ENCODE measurements at places on chromosomes 2 and 18.

DNA sequence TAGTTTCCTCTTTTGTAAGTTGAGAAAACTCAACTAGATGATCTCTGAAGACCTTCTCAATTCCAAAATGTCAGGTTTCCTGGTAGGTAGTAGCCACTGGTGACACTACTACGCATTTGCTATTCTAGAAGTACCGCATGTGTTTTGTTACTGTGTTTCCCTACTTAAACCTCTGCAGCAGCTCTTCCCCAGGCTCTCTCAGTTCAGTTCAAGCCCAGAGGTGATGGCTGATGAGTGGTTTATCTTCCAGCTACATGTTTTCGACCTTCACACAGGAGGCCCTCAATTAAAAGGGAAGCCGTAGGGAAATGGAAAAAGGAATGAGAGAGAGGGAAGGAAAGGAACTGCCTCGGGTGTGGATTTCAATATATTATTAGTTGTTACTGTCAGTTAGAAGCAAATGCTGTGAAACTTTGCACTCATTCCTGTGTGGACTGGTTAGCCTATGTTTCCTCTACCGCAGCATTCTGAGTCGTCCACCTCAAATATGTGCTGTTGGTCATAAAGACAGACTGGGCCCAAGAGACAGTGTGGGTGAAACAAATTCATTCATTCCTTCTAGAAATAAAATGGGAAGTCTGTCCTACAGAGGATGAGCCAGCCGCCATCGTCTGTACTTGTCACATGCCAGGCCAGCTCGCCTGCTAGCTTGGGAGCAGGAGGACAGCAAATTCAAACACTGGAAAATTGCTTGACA, 455.2 kb upstream of the RAB12 start:
- no peak for DNase-seq

DNA sequence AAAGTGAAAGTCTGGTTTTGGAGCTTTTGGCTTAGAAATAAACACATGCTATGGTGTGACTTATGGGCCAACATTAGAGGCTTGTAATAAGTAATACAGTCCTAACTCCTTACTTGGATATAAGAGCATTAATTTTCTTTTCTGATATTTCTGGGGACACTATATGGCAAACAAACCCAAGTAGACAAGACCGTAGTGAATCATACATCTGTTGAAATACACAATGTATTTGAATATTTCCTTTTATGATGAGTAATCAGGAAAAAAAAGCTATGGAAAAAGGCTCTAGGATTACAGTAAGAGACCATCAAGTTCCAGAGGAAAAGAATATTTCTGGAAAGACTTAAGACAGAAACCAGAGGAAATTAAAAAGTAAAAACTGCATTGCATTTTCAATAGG, 146.0 kb upstream of the CYP26B1 start:
- DNase-seq: no peak

DNA sequence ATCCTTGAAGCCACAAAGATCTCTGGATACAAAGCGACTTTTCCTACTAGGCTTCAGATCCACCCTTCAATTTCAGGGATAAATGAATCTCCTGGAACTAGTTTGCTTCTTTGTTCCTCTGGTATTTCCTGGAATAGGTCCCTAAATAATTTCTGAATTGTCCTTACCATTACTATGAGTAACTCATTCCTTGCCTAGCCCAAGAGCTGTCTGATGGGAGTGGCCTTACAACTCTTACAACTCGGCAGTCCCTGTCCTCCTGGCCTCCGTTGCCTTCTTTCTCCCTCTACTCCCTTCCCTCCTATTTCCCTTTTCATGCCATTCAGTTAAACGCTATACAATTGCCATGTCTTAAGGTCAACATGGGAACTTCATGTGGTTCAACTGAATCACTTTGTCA, 98.2 kb upstream of the FHL2 start:
- DNase-seq: no peak

DNA sequence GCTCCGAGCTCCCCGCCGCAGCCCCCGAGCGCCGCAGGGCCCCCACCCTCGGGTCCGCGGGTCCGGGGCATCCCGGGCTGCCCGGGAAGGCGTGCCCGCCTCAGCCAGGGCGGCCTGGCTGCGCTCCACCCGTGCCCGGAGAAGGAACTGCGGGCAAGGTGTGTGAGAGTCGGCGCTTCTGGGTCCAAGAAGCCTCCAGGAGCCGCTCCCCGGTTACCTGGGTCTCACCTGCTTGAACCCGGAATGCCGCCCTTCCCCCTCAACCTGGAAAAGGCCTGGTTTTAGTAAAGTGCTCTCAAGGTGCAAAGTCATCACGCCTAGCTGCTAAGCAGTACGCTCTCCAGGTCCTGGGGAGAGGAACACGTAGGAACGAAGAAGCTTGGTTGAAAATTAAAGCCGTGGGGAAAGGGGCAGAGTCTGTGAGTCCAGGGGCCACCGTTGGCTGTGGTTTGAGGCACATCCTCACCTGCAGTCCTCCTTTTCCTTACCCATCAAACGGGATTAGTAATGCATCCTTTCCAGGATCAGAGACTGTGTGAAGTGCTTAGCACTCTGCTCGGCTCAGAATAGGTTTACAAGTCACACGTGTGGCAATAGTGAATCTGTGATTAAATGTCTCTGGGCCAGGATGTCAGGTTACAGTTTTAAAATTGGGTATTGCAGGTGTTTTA, 1.2 kb downstream of the ASAP2 start:
- no peak for DNase-seq

GRCh38 chr2:29110916-29111535, 4.2 kb upstream of the CLIP4 start:
- DNase-seq: no peak

- DNase-seq: no peak
These were observed 256.5 kb downstream of the TPGS2 start for GRCh38 chr18:36572135-36572856.

DNA sequence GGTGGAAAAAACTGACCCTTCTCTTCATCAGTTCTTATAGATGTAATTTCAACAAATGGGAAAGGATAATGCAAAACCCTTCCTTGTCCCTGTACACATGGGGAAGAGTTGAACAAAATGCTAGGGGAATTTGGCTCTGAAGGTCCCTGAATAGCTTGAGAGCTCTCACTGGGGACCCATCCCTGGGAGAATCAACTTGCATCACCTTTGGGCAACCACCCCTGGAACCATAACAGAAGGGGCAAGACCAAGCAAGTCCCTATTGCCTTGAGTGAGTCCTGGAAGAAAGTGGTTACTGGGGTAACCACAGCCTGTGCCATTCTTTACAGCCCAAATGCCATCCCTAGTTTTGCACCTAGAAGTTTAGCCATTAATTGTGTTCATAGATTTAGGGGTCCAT, 52.2 kb upstream of the B3GNT2 start:
- DNase-seq: no peak

DNA sequence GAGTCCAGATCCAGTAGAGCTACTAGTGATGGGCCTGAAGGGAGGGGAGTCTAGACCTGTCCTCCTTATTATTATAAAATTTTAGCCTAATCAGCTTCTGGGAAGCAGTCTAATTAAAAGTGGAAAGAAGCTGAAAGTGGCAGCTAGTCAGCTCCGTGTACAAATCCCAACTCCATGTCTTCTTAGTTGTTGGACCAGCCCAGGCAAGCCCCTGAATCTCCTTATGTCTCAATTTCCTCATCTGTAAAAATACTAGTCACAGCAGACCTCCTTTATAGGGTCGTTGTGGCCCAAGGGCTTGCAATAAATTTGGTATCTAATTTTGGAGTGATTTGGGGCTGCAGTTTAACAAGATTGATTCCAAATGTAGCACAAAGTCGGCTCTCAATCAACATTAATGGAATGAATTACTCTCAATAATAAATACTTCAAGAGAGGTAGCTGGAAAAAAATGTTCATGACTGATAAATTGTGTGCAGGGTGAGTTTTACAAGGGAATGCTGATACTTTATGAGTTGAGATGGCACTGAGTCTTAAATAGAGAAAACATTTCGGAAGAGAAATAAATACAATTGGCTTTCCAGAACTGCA, 118.3 kb upstream of the NDUFV2 start:
- no peak for DNase-seq

DNA sequence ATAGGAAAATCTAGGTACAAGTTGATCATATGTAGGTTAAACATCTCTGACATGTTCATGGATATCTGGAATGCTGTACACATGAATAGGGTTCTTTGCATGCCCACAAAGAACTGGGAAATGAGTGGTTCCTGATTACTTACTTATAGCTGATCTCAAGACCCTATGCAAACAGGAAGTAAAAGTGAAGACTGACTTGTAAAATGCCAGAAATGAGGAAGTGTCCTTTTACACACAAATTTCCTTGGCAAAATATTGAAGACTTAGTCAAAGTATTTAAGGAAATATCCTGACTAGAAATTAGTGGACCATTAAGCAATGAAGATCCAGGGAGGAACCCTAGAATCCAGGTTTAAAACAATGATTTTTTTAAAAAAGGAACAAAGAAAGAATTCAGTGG, 203.7 kb upstream of the DLGAP1 start:
- no peak for DNase-seq

DNA sequence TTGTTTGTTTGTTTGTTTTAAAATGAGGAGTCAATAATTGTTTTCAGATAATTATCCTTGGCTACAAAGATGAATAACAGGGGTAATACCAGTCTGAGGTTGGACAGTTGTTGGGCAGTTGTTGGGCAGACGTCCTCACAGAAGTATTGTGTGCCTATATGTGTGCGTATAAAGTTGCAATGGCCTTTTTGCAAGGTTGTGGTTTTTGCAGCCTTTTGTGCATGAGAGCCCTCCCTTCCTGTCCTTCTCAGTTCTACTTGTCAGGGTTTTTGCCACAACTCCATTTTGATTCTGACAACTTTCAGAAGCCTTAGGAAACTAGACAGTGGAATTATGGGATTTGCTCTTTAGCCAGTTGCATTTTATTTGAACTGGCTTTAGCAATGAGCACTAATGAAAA, 6.0 kb upstream of the STK39 start:
- no peak for DNase-seq

- no peak for DNase-seq
These were observed 71.9 kb downstream of the ALPK2 start for GRCh38 chr18:58557008-58557435.

DNA sequence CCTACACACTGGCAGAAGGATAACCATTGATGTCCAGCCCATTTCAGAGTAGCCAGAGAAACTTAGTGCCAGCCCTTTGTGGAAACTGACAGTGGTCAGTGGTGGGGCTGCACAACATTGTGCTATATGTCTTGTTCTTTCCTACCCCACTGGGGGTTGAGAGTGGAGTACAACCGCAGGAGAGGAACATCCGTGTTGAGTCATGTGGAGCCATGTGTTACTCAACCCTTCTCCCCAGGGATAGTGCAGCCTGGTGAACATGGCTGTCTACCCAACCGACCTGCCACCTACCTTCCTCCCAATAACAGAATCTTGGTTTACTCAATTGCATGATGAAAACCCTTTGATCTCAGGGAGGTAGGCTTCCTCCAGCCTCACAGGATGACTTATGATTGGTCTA, 65.3 kb upstream of the MAPK4 start:
- no peak for DNase-seq

DNA sequence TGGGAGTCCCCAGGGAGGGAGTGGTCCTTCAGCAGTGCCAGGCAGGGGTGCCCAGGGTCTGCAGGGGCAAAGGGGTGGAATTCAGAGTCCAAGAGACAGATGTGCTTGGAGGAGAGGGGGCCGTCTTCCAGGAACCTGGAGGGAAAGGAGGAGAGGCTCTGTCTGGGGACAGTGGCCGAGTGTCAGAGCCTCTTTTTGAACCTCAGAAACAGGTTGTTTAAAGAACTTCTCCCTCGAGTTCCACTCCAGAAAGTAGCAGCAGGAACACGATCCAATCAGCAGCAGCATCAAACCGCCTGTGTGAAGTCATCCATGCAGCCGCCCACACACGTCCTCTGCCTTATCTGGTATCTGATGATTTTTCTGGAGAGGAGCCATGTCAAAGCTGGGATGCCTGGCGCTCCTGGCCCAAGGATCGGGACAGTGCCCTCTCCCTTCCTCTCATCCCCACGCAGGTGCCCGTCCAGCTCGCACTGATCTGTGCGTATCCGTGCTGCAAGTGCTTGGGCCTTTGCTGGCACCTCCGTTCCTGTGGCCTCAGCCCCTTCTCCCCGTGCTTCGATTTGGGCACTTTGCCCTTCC, 205.1 kb downstream of the NDUFA10 start:
- no peak for DNase-seq

- no peak for DNase-seq
These were observed 342.4 kb downstream of the INSIG2 start for GRCh38 chr2:118430510-118431164.

Data from NK-92 treated with Interleukin-12 subunit alpha and Interleukin-12 subunit beta, amount 100 ng/mL, for 24 hours (cell line).